ENCODE measurements at places on chromosomes 3 and 15.
A peak's percentile ranks its signal among the peaks of the same experiment; 100 is the strongest.

- peak; percentile 100 for DNase-seq
These were observed 70.0 kb upstream of the HEG1 start for GRCh38 chr3:125125821-125126245.

GRCh38 chr3:102113421-102114041 lies 264.2 kb downstream of the NFKBIZ start:
- no peak for DNase-seq

DNA sequence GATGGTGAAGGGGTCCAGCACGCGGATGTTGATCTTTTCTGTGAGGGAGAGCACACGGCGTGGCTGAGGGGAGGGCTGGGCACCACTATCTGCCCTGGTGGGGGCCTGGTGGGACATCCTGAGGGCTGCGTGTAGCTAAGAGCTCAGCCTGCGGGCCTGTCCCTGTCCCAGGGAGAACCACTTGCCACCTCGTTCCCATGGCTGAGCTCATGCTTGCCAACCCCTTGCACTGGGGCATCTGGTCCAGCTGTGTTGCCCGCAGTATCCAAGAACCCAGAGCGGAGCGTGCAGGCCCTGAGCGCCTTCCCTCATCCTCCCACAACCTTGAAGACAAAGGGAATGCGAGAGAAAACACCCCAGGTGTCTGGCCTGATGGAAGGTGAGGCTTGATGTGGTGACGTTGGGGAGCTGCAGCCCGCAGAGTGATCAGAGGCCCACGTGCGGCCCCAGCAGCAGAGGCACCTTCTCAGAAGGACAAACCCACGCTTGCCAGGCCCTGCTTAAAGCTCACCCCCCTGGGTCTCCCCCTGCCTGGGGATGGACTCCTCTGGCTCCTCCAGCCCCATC lies 28.9 kb downstream of the TKT start:
- no peak for DNase-seq

GRCh38 chr15:41928637-41929620 lies 35.1 kb upstream of the SPTBN5 start:
- no peak for DNase-seq

DNA sequence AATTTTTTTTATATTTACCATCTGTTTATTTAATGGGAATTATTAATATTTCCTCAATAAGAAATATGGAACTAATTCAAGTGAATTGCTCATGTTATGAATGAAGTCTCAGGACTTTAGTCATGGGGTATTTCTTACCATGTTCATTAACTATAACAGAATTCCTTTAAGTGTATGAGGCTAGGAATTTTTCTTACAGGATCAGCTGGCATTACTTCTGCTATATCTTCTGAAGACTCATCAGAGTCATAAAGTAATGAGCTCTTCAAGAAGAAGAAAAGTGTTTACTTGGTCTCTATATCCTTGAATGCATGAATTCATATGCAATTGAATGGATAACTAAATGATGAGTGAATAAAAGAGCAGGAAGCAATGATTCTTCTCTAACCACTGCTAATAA lies 486.8 kb upstream of the THBS1 start:
- DNase-seq, result peak; percentile 45

- peak; percentile 92 for DNase-seq
These were observed 50.1 kb downstream of the SETD2 start for GRCh38 chr3:47113669-47114365.

GRCh38 chr15:25088261-25088790 lies 133.5 kb downstream of the SNRPN start:
- DNase-seq, result no peak

GRCh38 chr15:48674876-48675275 lies 29.4 kb upstream of the FBN1 start:
- DNase-seq, result peak; percentile 89

- DNase-seq, result no peak
These were observed 72.3 kb downstream of the FGF12 start for GRCh38 chr3:192655040-192655439.

DNA sequence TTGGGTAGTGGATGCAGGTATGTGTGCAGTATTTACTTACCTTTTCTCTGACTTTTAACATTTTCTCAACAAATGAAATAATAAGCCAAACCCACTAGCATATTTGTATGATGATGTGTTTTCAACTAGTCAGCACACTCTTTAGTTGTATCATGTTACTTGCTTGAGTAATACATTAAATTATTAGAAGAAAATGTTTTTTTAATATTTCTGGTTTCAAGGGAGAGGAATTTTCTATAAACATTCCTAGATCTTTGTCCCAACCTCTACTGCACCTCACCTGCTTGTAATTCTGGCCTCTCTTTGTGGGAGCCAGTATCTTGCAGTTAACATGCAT lies 161.8 kb upstream of the CBLB start:
- peak; percentile 49 for DNase-seq

DNA sequence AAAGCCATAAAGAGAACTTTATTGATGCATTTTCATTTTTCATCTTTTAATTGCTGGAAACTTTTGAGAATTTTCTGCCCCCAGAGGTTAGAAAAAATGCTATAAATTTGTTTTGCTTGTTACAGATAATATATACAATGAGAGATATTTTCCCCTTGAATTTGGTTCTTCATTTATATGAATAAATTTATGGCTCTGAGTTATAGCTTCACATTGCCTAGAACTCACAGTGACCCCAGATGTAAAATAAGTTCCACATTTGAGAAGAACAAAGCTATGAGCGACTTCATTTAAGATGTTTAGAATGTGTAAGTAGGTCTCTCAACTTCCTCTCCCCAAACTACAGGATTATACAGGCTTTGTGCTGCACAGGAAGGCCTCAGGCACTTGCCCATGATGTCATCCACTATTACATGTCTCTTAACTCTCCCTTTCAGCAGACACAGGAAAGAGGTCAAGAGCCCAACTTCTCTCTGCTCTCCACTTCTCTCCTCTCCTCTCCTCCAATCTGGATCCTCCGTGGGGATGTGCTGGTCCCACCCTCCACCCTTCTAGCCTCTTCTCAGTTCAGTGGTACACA lies 92.8 kb downstream of the DUT start:
- no peak for DNase-seq

GRCh38 chr15:43186003-43186353 lies 775 bp downstream of the CCNDBP1 start:
- no peak for DNase-seq

GRCh38 chr15:78859971-78860719 lies 12.5 kb upstream of the MORF4L1 start:
- peak; percentile 88 for DNase-seq

- peak; percentile 92 for DNase-seq
These were observed 98.4 kb downstream of the ECT2 start for GRCh38 chr3:172848910-172849309.

- DNase-seq, result peak; percentile 64
These were observed 49.9 kb downstream of the KY start for GRCh38 chr3:134600685-134601463.
